Activated CD8-positive, alpha-beta memory T cell treated with anti-CD3 and anti-CD28 coated beads for 24 hours (primary cell): ENCODE measurements at places on chromosomes 7 and 10.

GRCh38 chr7:100584054-100584682 is 1.8 kb downstream of the LRCH4 start:
- no peak for DNase-seq

- no peak for DNase-seq
Observed at GRCh38 chr7:86645225-86645608, 1.5 kb downstream of the GRM3 start.

GRCh38 chr7:83684928-83685327 is 36.0 kb upstream of the SEMA3E start:
- no peak for DNase-seq

DNA sequence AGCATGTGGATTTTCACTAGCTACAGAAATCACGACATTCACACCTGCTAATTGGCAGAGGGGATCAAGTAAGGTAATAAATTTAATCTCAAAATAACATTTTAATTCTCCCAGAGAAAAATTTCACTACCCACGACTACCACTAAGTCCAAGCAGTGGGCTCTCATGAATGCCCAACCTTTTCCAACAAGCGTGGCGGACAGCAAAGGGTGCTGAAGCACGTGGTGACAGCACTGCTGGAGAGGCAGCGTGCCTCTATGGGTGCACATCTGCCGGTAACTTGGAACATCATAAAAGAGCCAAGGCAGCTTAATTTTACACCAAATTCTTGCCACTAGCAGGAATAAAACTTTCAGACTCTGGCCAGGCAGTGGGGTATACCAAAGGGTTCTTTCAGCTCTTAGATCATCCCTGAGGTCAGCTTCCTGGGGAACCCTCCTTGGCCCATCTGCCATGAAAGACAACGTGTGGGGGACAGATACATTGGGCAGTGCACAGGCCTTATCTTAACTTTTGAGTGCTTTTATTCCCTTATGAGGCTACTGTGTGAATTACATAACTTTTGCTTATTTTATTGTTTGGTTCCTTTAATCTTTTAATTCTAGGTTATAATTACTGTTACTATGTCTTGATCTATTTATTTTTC is 206.7 kb upstream of the KCTD7 start:
- DNase-seq, result no peak
